Stimulated activated CD4-positive, alpha-beta T cell treated with anti-CD3 and anti-CD28 coated beads, Interleukin-1b, Interleukin-23, amount 100 ng/mL, for 1 hour (primary cell): ENCODE measurements at places on chromosomes 3 and 15.

- no peak for DNase-seq
Observed at GRCh38 chr15:57726411-57726810, 19.9 kb downstream of the POLR2M start.

DNA sequence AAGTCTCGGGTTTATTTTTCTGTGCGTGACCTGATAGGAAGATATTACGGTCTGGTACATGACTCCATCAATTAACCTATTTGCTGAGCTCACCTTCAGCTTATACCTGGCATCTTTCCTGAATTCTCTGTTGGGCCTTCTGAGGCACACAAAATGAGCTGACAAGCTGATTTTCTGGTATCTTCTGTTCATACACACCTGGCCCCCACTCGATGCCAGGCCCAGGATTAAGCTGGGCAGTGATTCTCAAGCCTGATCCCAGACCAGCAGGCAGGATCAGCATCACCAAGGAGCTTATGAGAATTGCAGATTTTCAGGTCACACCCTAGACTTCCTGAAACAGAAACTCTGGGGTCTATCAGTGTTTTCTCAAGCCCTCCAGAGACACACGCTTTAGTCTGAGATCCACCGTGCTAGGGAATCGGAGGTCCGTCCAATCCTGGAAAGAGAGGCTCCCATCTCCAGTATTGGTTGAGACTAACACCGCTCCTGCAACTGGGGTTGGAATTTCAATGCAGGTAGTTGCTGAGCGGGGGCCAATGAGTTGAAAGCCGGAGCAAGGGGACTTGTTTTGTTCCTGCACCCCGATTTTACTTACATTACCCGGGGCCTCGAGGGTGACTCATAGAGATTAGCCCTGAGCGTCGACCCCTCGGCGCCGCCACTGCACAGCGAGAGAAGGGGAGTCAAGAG lies 636 bp upstream of the EIF1B start:
- no peak for DNase-seq

DNA sequence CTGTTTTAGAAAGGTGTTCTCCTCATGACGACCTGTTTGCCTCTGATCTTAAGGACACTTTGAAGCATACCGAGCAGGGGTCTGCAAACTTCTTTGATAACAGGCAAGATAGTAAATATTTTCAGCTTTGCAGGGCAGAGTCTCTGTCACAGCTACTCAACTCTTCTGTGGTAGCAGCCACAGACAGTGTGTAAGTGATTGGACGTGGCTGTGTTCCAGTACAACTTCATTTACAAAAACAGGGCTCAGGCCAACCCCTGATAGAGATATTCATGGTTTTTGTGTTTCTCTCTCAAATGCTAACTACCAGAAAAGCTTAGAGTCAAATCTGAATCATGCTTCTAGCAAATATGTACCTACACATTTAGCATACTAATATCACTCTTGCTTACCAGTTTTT lies 51.5 kb downstream of the TGFBR2 start:
- DNase-seq: no peak

DNA sequence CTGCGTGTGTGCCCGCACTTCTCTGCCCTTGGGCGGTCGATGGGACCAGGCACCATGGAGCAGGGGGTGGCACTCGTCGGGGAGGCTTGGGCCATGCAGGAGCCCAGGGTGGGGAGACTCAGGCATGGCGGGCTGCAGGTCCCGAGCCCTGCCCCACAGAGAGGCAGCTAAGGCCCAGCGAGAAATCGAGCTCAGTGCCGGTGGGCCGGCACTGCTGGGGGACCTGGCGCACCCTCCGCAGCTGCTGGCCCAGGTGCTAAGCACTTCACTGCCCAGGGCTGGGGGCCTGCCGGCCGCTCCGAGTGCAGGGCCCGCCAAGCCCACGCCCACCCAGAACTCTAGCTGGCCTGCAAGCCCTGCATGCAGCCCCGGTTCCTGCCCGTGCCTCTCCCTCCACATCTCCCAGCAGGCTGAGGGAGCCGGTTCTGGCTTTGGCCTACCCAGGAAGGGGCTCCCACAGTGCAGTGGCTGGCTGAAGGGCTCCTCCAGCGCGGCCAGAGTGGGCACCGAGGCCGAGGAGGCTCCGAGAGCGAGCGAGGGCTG lies 553 bp upstream of the RTP4 start:
- no peak for DNase-seq

DNA sequence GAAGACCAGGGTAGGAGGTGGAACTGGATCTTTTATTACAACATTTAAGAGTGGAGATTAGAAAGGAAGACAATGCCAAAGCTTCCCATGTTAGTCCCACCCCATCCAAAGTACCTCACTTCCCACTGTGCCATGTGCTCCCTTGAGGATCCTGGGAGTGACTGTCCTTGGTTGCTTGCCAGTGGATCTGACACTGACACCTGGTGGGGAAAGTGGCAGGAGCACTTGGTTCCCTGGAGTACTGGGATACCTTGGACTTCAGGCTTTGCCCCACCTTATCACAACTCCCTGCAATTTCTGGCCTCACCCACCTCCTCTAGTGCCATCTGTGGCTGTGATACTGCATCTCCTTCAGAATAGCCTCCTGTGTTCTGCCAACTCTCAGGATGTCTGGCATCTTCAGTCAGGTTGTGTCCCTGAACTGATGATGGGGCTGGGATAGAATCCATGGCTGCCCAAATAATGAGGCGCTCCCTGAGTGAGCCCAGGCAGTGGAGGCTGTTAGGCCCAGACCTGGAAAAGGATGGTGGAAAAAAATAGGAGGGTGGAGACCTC lies 1.3 kb downstream of the ELL3 start:
- no peak for DNase-seq

DNA sequence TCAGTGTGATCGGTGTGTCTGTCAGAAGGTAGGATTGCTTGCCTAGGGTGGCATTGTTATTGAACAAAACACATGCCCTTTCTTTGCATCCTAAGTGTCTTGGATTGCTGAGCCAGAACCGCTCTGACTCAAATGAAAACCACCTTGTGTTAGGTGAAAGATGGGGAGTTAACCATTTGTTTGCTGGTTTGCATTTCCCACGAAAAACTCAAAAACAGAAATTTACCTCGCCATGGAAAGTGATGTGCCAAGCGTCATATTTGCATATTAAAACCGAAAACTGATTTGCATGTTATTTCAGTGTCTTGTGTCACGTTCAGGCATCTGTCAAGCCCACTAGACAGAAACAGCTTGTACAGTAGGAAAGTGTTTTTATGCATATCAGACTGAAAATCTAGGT lies 474.6 kb upstream of the TPRG1 start:
- no peak for DNase-seq

- DNase-seq: no peak
Observed at GRCh38 chr3:182323898-182324297, 469.4 kb upstream of the ATP11B start.

GRCh38 chr15:29103824-29104565 lies 165.6 kb downstream of the NSMCE3 start:
- DNase-seq: no peak

DNA sequence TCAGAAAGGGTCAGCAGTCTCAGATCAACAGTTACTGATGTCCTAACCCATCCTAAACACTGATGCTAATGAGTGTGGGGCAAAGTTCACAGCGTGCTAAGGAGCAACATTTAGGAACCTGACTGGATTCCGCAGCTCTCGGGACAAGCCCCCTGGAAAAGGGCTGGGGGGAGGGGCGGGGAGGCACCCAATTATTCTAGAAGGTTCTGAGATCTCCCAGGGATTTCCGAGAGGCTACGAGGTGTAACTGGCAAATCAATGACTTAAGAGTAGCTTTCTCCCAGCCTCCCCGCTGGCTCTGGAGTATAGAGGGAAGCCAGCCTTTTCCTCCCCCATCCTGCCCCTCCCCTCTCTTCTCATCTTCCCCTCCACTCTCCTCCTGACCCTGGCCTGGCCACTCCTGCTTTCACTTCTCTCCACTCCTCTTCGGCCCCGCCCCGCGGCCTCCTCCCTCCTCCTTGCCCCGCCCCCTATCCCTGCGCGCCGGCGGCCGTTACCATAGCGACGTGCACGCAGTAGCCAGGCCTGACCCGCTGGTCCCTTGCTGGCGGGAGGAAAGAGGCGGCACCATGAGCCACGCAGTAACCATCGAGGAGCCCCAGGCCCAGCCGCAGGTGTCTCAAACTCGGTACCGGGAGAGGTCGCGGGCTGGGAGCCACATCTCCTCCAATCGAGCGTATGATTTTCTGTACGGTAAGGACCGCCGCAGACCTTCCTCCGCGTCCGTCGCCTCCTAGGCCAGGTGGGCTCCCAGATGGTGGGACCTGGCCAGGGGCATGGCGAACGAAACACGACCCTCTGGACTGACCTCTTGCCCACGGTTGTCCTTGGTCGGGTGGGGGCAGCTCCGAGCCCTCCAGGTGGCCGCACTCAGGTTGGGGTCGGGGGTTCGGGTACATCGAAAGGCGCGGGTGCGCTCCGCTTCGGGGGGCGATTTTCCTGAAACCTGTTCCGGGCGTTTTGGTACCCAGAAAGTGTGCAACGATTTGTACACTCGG lies at the start of gene CFAP91:
Gene CFAP91, plus strand, starts transcription at position 493 of the 998 bp plus-strand sequence. Its CDS starts 77 bp downstream, at position 570.
- DNase-seq: peak; percentile 54

DNA sequence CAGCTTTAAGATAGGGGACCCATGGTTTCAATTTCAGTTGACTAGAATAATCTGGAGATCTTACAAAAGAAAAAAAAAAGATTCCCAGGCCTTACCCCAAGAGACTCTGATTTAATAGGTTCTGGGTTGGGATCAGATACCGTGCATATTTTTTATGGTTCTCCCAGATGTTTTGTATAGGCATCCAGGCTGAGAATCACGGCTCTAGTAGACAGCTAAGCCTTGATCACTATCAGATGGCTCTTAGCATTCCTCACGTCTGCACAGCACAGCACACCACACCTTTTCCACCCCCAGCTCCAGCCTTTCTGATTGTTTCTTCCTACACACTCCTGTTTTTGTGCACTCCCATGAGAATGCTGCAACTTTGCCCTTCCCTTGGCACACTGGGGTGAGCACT lies 40.8 kb downstream of the TMEM45A start:
- no peak for DNase-seq

GRCh38 chr3:173796890-173797289 lies 399.3 kb downstream of the NLGN1 start:
- no peak for DNase-seq
